ENCODE measurements at places on chromosomes 5 and 9.

GRCh38 chr9:94153905-94154304 lies 69.6 kb downstream of the PTPDC1 start:
- no peak for DNase-seq

- no peak for DNase-seq
Measured at GRCh38 chr5:51988634-51989033, 605.4 kb downstream of the ISL1 start.

- DNase-seq, result no peak
Measured at GRCh38 chr9:124321935-124322334, 64.2 kb downstream of the NEK6 start.

GRCh38 chr9:88534456-88535225 lies at the start of gene NXNL2:
NXNL2 (plus strand) TSS chr9:88535178; CDS start chr9:88535435, 257 bp downstream.
- DNase-seq, result peak; percentile 25

- no peak for DNase-seq
Measured at GRCh38 chr5:314676-315487, 6.6 kb upstream of the AHRR start.

DNA sequence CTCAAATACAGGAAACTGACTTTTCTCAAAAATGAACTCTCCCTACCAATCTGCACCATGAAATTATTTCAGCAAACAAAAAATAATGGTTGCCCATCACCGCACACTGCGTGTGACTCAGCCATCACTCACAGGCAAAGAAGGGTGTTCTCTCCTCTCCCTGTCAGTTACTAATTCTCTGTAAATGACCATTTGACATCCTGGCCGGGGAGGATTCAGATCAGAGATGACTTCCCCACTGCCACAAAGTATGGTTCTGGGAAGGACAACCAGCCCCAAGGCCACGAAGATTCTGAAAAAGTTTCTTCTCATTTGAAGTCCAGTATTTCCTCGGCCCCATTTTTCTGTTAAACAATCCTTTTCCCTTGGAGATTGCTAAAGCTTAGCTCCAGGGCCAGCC lies 199.4 kb downstream of the AUH start:
- DNase-seq, result no peak

DNA sequence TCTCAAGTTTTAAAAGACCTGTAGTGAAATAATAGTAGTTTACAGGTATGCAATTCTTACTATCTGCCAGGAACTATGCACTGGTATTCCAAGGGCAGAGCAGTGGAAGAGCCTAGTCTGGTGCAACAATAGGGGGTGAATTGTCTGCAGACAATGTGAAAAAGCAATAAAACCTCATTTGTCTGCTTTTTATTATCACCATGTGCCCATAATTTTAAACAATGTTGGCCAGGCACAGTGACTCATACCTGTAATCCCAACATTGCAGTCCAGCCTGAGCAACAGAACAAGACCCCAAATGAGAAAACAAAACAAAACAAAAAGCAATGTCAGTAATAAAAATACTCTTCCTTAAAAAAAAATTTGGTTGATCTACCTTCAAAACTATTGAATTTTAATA lies 12.2 kb upstream of the SLC44A1 start:
- no peak for DNase-seq

DNA sequence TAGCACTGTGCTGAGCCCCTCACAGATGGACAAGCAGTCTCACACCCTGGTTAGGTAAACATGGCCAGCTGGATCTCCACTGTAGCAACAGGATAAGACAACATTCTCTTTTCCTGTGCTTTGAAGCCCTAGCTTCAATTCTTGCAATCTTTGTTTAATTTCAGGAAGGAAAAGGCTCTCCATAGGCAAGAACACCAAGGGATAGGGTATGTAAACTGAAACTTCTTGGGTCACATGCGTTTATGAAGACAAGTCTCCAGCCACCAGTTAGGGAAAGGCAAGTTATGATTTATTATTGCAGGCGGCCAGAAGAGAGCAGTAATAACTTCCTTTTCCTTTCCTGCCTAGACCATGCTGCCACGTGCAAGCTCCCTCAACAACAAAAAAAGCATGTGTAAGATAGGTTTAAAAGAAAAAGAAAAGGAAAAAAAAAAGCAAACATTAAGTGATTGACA lies 50.1 kb upstream of the POU5F2 start:
- no peak for DNase-seq

GRCh38 chr5:73447530-73448462 lies 781 bp downstream of the FOXD1 start:
- DNase-seq, result peak; percentile 48

DNA sequence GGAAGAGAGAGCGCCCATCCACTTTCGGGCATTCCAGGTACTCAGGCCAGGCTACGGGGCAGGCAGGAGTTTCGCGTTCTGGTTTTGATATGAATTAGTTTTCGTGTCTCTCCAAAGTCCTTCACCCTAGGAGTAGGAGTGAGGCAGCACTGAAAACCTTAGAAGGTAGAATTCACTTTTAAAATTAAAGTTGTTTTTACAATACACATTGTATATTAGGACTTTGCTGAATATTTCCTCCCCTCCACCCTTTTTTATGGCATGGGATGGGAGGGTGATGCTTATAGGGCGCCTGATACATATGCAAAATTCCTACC lies 747 bp downstream of the ITGA1 start:
- no peak for DNase-seq

GRCh38 chr5:108634010-108634616 lies 113.6 kb upstream of the FER start:
- no peak for DNase-seq

GRCh38 chr9:602716-603115 lies 238.8 kb upstream of the DMRT1 start:
- no peak for DNase-seq

GRCh38 chr9:113356686-113357292 lies 7.4 kb downstream of the BSPRY start:
- DNase-seq, result no peak

DNA sequence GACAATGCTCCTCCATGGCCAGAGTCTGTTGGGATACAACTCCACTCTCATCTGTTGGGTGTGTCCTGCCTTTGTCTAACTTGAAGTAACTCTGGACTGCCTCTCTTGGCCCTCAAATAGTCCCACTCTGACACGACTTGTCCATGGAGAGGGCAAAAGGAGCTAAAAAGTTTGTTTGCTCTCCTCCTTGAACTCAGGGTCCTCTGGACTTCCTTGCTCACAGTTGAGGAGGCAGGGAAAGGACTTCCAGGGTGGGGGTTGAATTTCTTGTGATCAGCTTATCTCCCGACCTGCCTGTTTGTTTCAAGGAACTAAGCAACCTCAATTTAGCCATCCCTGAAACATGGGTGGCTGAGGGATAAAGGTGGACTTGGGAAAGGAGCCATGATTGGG lies 11.7 kb downstream of the DNAJB5 start:
- no peak for DNase-seq

GRCh38 chr5:78601559-78602314 lies 46.8 kb downstream of the LHFPL2 start:
- no peak for DNase-seq

GRCh38 chr5:97046270-97046982 lies 96.0 kb downstream of the LIX1 start:
- DNase-seq, result no peak

DNA sequence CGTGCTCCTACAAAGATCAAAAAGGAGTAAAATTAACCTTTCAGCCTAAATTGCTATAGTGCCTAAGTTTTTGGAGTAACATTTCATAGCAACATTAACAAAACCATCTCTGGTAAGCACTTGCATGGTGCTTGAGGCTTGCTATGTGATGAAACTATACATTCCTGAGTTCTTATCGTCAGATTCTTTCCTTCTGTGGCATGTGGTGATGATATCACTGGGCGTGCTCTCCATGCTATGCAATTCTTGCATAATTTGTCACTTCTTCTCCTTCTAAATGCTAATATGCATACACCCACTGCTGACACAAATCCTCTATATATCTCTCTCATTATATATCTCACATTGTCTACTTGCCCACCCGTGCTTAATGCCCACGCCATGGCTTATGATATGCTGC lies 2019.9 kb downstream of the MAT2B start:
- DNase-seq, result no peak

GRCh38 chr5:141597394-141597793 lies 21.4 kb downstream of the DIAPH1 start:
- DNase-seq, result no peak

DNA sequence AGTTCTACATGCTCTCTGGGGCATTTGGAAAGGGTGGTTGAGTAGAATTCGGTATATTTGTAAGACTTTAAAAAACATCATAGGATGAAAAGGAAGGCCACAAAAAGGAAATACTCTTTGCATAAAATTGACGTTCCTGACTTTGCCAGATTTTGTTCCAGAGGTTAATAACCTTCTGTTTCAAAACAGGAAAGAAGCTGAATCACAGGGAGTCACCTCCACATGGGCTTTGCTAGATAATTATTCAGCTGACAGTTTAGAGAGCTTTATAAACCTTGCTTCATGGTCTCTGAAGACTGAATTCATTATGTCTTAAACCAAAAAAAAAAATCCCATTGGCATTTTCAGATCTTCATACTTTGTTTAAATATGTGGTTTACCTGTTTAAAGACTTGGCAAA lies 203.7 kb downstream of the SEMA6A start:
- DNase-seq, result no peak

- DNase-seq, result no peak
Measured at GRCh38 chr5:62720031-62720441, 141.4 kb downstream of the LRRC70 start.

GRCh38 chr9:113293285-113293878 lies 9.8 kb downstream of the RNF183 start:
- no peak for DNase-seq

DNA sequence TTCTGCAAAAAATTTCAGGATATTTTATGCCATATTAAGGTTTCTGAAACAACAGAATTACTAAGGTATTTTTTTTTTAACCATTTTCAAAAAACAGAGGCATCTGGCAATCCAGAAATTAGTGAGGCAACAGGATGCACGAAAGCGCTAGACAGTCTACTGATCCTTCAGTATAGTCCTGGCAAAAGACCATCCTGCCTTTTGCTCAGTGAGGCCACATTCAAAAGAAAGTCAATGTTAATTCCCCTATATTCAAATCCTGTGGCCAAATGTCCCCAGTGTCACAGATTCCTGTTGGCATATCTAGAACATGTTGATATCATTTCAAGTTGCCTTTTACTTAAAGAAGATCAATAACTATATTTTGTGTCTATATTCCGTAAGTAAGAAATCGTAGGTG lies 13.1 kb upstream of the NFIB start:
- no peak for DNase-seq

DNA sequence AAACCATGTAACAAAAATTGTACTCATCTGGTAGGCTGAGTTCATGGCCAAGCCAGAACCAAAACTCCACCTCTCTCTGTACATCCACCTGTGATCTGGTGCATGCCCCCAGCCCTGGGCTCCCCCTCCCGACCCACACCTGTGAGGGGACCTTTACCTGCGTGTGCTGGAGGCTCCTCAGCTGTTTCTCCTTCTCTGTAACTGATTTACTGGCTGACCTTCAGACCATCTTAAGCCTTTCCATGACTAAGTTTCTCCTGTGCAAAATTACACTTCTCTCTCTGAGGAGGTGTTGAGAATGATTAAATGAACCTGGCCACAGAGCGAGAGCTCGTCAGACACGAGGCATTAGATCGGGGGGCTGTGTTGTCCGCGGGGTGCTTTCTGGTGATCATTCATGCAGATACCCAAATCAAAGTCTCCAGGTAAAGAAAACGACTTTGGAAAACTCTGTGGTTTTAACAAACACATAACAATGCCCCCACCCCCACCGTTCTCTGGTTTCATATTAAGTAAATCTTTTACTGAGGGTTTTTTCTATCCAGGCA lies 136.4 kb downstream of the SEMA5A start:
- no peak for DNase-seq

DNA sequence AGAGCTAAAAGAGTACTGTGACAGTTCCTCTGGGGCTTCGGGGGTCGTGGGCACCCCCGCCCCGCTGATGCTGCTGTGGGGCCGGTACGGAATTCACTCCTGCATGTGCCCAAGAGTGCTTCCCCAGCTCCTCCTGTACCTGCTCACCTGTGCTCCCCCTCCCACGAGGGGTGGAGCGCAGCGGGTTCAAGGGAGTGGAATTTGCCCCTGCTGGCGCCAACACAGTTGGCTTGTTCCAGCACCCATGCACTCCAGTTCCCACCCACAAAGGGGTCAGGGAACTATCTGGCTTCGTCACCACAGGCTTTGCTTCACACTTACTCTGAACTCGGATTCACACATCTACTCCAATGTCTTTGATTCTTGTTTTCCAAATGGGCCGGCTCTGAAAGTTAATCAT lies 1086.9 kb upstream of the CDH6 start:
- DNase-seq, result no peak

Measured in central memory CD4-positive, alpha-beta T cell (primary cell).